ENCODE measurements at places on chromosomes 12 and 14.

DNA sequence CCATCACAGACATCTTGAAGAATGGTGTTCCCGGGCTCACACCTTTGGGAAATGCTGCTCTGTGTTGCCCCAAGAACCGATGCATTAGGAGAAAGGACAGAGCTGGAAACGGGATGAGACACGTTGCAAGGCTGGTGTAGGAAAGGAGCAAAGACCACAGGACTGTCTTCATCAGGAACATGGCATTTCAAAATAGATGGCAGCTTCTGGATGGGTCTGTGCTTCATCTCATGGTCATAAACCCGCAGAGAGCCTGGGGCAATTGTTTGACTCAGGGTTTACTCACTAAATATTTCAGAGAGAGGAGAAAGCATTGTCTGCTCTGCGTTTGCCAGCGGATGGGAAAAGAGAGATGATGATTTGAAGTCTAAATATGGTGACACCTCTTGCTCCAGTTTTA lies 76.3 kb downstream of the CACNA1C start:
- DNase-seq = no peak

DNA sequence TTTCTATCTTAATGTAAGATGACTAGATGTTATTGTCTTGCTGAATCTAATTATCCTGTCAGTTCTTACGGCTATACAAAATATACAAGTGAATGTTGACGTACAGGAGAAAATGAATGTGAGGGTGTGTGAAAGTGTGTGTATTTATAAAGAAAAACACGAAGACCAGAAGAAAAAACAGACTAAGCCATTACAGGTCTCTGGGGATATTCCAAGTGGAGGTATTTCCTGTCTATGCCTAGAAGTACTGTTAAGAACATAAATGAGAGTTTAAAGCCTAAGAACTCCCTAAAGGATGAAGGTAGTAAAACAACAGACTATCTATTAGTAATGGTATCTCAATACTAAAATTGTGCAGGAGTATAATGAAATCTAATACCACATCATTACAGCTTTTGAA lies 7.6 kb downstream of the MDM1 start:
- no peak for DNase-seq

DNA sequence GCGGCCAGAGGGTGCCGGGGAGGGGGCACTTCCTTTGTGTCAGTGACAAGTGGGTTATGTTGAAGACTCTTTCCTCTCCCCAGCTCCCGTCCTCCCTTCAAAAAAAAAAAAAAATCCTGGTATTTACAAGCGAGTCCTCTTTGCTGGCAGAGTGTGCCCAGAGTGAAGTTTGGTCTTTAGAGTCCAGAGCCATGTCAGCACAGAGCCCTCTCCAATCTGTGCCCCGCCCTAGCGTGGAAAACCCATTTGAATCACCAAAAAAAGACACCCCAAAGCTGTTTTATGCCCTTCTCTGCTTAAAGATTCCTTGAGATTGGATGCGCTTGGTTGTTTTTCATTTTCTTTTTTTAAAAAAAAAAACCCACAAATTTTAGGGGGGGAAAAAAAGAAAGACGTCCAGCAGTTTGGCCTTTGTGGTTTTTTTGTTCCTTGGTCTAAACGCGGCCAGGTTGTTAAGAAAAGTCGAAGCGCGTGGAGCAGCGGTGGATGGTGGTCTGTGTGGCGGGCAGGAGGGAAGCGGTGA lies 3.3 kb downstream of the NKX2-1 start:
- DNase-seq = no peak

DNA sequence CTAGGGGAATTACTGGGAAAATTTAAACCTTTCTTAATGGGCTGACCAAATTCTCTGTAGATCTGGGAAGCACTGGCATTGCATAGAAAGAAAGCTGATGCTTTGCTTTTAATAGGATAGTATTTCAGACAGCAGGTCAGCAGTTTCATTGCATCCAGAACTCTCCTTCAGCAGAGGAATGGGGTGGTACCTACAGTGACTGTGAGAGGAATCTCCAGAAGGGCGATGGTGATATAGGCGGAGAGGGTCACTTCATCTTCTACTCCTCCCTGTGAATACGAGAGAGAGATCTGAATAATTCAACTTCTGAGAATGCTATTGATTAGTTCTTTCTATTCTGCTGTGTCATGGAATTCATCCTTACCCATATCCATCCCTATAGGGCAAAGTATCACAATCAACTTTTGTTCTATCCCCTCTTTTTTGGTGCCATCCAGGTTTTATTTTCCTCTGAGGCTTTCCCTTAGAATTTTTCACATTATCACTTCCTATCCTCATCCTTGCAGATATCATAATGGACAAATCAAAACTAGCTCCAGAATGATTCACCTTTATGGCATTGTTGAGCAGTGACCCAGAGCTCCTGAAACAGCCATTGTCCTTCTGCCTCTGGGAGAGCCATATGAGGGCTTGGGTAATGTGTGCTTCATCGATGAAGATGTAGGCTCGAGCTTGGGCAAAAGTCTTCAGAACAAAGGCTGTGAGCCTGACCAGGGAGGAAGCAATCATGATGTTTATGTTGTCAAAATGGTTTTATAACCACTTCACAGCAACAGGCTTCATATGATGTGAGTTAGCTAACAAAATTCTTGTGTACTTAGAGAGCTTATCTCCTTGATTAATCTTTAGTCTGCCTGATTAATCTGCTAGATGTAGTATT lies 38.3 kb downstream of the A2M start:
- DNase-seq = no peak

DNA sequence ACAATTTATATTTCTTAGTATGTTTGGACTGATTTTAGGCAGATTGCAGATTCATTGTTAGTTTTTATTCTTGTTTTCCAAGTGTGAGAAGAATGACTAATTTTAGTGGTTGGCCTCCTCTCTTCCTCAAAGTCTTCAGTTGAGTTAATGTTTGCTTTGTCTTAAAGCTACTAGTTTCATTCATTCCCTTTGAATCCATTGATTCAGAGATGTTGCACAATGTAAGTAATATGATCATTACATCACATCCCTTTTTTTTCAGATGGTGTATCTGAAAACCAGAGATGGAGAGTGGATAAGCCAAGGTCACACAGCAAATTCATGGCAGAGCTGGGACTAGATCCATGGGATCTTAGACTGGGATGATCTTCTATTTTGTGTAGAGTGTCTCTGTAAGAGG lies 577.5 kb downstream of the BCL11B start:
- no peak for DNase-seq

DNA sequence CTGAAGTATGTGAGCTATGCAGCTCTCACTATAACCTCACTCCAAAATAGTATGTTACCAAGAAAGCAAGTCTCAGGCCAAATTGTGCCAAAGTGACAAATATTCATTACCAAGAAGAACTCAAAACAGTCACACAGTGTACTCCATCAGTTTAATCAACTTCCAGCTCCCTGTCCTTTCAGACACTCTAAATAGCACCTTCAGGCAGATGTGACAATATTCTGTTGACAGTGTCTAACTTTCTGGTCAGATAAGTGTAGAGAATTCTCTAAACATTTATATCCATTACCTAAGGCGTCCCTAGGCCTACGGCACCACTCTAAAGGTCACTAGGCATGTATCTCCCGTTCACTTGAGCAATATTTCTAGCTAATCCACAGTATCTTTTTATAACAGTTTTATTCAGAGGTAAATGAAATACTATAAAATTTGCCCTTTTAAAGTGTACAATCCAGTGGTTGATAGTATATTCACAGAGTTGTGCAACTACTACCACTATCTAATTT lies 21.7 kb downstream of the CPNE8 start:
- no peak for DNase-seq

DNA sequence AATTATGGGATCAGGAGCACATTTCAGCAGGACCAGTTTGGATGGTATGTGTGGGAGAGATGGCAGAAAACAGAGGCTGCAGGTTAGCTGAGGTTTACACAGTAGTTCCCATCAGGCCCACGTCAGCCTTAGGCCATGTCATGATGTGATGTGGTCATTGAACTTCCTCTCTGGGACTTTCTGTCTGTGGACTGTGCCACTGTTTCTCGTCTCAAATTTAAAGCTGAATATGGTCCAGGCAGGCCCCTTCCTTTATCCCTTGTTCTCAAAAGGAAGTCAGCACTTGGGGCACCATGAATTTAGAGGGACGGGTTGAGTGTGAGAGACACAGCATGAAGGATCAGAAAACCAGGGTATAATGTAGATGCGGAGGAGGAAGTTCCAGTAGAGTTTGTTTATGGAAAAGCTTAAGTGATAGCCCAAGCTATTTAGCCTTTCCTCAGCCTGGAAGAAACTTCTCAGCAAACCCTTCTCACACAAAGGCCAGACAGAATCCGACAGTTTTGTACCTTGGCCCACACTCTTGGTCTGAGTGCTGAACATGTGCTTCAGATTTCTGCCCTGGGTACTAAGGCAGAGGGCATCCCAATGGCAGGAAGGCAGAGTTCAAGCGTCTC lies 3.6 kb upstream of the IGFBP6 start:
- no peak for DNase-seq

GRCh38 chr14:77909911-77910310 lies 110.0 kb downstream of the ADCK1 start:
- DNase-seq = no peak

GRCh38 chr12:91579516-91580263 lies 397.1 kb upstream of the DCN start:
- DNase-seq = no peak

DNA sequence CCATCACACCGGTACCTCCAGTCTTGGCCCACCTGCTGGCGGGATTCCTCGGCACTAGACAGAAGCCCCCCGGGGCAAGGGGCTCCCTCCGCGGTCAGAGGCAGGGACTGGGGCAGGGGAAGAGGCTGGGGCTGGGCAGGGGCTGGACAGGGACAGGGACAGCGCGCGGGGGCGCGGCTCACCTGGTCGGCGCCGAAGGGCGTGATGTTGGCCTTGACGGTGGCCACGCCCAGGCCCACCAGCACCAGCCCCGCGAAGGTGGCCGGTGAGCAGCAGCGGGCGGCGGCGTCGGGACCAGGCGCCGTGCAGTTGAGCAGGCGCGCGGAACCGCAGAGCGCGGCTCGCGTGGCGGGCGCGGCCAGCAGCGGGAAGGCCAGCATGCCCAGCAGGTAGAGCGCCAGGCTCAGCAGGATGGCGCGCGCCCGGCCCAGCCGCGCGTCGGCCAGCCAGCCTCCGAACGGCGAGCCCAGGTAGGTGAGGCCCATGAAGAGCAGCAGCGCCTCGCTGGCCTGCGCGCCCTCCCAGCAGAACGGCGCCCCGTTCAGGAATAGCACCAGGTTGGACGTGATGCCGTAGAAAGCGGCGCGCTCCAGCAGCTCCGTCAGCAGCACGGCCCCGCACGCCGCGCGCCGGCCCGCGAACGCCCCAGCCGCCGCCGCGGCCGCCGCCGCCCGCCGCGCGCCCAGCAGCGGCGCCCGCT lies 392 bp downstream of the SLC15A4 start:
- peak; percentile 92 for DNase-seq

DNA sequence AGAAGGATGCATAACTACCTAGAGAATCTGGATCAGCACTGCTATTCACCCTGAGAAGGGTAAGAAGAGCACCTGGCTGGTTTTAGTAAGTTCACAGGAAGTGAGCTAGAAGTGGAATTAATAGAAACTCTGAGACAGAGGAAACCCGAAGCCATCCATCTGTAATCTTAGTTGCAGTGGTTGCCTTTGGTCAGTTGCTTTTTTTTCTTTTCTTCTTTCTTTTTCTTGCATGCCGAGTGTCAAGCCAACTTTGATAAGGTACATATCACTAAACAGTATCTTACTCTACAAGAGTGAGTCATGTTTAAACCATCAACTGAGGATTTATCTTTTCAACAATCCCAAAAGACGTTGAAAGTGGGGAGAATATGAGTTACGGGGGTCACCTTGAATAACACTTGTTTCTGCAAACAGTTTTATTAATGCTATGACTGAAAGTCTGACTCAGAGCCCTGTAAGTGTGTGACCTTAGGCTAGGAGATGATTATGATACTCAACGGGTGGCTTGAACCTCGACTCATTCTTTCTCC lies 26.7 kb downstream of the C12orf75 start:
- no peak for DNase-seq

DNA sequence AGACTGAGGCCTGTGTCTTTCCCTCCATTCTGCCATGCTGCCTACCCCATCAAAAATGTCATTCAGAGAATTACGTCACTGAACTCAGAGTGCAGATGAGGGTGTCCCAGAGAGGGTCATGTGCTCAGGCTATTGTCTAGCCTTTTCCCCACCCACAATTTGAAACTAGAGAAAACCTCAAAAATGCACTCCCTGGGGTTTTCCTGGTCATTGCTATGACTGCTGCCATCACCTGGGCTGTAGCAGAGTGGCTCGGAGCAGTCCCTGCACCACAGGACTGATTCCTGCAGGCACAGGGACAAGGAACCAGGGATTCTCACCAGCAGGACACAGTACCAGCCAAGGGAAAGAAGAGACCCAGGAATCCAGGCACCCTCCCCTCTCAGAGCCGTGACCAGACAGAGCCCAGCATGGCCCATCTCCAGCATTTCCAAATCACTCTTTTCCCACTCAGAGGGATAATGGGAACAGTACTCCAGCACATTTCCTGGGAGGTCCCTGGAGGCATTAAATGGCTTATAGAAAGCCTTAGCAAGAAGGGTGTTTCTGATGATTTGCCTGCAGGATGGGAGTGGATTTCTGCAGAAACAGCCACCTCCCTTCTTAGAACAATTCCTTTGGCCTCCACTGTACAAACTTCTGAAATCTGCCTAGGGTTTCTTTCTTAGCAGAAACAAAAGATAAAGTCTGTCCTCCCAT lies 45.9 kb downstream of the VWF start:
- peak; percentile 43 for DNase-seq

DNA sequence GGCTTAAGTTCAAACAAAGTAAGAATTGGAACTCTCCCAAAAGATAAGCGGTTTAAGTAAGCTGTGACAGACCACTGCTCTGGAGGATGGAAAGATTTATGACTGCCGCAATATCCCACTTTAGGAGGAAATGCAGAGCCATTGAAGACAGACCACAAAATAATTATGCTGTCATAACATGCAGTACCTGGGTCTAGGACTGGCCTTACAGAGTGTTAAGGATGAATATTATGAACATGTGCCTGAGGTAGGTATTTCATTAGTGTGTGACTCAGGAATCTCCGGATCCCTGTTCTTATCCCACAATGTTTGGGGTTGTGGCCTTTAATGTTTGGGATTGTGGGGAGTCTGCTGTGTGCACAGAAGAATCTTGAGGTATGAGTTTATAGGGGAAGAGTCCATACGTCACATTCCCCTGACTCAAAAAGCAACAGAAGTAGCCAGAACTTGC lies 114.9 kb downstream of the SAMD4A start:
- DNase-seq = no peak

DNA sequence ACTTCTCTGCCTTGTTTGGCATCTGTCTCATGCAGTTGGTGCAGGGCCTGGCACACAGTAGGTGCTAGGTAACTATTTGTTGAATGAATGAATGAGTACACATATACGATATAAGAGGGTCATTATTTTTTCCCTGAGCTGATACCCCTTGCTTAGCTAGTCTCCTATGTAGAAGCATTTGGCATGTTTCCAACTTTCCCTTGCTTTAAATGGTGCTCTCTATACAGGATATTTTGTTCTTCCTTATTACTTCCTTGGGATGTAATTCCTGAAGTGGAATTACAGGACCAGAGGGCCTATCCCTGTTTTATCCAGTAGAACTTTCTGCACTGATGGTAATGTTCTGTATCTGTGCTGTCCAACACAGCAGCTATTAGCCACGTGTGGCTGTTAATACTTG lies 250.1 kb upstream of the PWP1 start:
- DNase-seq = no peak

- DNase-seq = no peak
These were observed 146.4 kb upstream of the ATXN7L3B start for GRCh38 chr12:74391283-74391682.

- no peak for DNase-seq
These were observed 3.4 kb upstream of the DLK1 start for GRCh38 chr14:100723135-100723829.
